ENCODE measurements at places on chromosomes 5 and 9.

DNA sequence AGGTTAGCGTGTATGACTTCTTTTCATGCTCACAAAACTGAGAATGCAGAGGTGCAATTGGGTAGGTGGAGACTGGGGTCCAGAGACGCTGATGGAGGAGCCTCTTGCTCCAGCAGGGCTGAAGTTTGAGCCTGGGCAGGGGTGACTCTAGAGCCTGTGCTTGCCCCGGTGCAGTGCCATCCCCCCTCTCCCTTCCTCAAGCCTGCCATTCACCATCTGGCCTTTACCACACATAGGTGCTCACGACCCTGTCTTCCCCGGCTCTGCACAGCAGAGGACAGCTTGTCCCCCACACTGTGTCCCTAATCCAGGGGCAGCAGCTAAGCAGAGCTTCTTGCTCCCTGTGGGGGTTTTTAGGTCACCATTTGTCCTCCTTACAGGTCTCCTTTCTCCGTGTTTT lies 86.5 kb downstream of the DAP start:
- DNase-seq, result no peak

DNA sequence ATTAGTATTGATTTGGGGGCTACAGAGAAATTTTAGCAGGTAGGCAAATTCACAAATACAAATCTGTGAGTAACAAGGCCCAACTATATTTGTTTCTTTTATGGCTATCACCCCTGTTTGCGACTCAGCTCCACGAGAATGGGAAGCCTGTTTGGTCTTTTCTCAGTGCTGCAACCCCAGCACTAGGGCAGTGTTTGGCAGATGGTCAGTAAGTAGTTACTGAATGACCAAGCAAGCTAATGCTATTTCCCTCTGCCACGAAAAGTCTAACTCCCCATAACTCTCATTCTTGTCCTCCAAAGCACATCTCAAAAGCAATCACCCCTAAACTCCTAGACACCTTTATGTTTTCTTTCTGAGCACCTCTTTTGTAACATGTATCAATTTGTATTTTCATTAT lies 245.6 kb downstream of the DNAH5 start:
- no peak for DNase-seq

DNA sequence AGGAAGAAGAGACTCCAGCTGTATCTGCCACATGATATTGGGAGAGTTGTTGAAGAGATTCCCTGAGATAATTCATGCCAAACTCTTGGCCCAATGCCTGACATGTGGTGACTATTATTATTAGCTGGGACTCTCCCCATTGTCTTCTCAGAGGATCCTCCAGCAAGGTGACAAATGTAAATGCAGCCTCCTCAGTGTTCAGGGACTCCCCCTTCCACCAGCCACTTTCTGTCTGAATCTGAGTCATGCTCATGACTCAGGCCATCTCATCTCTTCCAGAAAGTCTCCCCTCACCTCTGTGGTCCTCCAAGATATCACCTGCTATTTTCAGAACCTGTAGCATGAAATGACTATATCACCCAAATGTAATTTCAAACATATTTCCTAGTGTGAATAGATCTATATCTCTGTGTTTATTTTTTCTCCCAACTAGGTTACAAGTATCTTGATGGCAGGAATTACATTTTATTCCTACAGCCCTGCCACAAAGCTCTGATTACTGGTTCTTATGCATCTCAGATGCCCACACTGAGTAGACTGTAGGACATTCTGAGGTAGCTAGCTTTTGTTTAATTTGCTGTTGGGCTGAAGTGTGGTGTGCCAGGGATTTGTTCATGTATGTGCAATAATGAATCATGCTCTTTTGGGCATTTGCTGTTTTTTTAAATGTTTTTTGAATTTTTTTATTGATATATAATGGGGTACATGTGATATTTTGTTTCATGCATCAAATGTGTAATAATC lies 126.6 kb upstream of the IL12B start:
- no peak for DNase-seq

- DNase-seq, result peak; percentile 79
Measured at GRCh38 chr9:4297151-4297785, 2.6 kb downstream of the GLIS3 start.

- no peak for DNase-seq
Measured at GRCh38 chr5:175714479-175715085, 56.7 kb downstream of the HRH2 start.

DNA sequence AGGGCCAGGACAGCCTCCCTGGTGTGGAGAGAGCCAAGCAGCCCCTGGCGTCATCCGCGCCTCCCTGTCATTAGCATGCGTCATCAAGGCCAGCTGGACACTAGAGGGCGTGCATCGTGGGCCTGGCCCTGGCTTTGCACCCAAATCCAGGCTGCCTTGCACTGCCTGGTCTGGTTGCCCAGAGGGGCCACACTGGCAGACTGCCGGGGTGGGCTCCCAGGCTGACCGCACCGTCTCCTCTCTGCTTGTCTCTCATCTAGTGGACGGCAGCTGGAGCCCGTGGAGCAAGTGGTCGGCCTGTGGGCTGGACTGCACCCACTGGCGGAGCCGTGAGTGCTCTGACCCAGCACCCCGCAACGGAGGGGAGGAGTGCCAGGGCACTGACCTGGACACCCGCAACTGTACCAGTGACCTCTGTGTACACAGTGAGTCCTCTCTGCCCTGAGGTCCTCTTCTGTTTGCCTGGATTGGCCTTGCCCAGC lies 29.0 kb downstream of the HK3 start:
- DNase-seq, result peak; percentile 8

GRCh38 chr5:110846398-110847001 lies 107.7 kb downstream of the SLC25A46 start:
- no peak for DNase-seq

GRCh38 chr5:107574287-107574686 lies 96.5 kb downstream of the EFNA5 start:
- no peak for DNase-seq

- DNase-seq, result peak; percentile 52
Measured at GRCh38 chr5:127757576-127757975, 54.4 kb downstream of the CCDC192 start.

DNA sequence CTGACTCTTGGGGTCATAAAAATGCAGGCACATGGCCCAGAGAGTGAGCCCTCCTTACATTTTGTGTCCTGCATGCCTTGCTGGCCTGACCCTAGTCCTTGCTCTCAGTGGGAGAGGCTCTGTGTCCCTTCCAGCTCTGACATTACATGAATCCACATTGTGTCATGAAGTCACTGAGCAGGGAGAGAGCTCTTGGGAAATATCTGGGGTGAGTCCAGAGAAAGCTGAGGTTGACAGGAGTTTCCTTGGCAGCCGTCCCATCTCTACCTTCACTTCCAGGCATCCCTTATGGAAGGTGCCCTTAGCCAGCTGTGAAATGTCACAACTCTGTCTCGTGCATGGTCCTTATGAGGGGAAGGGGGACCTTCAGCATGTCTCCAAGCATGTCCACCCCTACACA lies 41.0 kb downstream of the FAT2 start:
- DNase-seq, result no peak

- no peak for DNase-seq
Measured at GRCh38 chr5:31614151-31615020, 24.5 kb upstream of the PDZD2 start.

DNA sequence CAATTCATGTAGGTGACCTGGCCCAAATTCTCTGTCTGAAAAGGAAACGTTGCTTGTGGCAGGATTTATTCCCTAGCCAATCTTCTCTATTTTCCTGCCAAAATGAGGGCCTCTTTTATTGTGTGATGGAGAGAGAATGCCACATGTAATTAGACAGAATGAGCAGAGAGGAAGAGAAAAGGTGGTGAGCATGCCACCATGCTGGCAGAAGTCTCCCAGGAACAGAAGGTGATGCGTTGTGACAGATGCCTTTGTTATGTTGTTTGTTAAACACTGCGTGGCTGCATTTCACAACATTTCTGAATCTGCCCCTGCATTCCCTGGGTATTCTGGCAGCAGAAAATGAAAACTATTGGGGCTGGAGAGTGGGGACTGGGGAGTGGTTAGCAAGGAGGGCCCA lies 577.6 kb downstream of the TLR4 start:
- no peak for DNase-seq

GRCh38 chr5:39555788-39556187 lies 131.0 kb upstream of the DAB2 start:
- DNase-seq, result no peak

DNA sequence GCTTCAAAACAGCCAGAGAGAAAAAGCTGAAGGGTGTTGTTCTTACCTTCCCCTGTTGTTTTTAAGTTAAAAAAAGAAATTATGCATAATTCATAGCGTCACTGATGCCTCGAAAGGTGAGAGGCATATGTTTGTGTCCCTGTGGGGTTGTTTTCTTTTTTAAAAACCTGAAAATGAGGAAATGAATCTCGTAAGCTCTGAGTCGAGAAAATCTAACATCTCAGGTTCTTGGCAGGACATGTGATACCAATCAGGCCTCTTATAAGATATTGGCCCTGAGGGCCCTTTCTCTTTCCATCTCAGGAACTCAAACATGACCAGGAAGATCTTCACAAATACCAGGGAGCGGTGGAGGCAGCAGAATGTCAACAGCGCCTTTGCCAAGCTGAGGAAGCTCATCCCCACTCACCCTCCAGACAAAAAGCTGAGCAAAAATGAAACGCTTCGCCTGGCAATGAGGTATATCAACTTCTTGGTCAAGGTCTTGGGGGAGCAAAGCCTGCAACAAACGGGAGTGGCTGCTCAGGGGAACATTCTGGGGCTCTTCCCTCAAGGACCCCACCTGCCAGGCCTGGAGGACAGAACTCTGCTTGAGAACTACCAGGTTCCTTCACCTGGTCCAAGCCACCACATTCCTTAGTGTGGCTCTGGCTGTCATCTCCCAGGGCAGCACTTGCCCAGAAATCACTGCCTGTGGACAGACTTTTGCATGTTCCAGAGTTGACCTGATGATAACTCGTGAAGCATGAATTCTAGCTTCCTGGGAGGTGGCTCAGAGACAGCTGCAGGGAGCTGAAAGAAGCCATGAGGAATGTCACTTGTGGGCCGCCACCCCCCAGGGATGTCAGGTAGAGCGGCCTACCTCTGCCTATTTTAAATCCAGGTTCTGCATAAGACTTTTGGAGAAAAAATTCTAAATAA lies at the start of gene TAL2:
Gene TAL2 (plus strand): TSS at position 274 of the 921 bp plus-strand sequence. CDS start 40 bp downstream, at position 314.
- no peak for DNase-seq

DNA sequence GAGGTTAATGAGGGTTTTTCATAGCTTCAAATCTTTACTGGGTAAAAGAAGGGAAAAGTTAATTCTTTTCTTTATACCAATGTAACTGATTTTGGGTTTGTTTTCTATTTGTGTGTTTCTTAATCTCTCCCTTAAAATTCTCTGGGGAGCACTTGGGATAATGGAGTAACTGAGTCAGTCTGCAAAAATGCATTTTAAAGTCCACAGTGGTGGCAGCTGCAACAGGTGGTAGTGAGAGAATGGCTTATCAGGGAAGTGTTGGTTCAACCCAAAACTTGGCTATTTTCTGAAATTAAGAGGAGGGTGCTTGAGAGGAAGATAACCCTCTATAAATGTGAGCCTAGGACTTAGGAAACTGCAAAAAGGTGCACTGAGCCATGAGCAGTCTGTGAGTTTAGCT lies 39.9 kb upstream of the ASTN2 start:
- DNase-seq, result no peak

- DNase-seq, result no peak
Measured at GRCh38 chr5:175854231-175855040, 16.9 kb upstream of the CPLX2 start.

- no peak for DNase-seq
Measured at GRCh38 chr5:168244838-168245559, 46.4 kb upstream of the WWC1 start.

GRCh38 chr9:131349881-131350563 lies 43.9 kb upstream of the PRRC2B start:
- DNase-seq, result peak; percentile 71

GRCh38 chr9:82891321-82891720 lies 171.6 kb downstream of the RASEF start:
- DNase-seq, result no peak

- DNase-seq, result no peak
Measured at GRCh38 chr9:17631396-17631795, 52.5 kb downstream of the SH3GL2 start.

GRCh38 chr5:145942201-145942600 lies 5.8 kb downstream of the SH3RF2 start:
- DNase-seq, result no peak

- DNase-seq, result no peak
Measured at GRCh38 chr5:154435226-154435625, 10.6 kb upstream of the SAP30L start.

DNA sequence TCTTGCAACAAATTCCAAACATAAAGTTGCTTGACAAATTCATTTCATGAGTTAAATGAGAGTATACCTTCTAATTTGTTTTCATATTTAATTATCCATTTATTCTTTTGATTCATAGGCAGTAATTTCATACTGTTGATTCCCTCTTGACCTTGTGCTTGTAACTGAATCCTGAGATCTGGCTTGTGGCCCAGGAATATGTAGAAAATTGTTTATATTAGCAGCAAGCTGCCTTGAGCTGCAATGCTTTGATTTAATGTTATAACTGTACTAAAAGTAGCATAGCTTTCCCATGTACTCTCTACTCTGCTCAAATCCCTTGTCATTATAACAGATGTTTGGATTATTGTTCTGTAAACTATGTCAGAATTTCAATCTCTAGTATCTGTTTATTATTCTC lies 780.7 kb downstream of the NR2F1-AS1 start:
- no peak for DNase-seq

GRCh38 chr5:180161420-180162303 lies 47.3 kb downstream of the RASGEF1C start:
- no peak for DNase-seq

DNA sequence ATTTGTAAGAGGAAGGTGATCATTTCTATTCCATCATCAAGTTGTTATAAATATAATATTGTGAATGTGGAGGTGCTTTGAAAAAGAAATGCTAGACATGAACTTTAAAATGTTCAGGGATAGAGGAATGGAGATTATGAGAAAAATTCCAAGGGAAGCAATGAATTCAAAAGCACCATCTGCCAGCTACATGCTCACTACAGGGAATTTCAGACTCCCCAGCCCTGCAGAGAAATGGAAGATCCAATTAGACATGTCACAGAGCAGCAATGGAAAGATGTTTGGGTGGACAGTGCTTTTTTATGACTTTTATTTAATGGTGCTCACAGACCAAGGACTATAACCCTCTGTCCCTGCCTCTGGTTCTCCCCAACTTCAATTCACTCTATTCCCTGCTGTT lies 209.7 kb downstream of the ESM1 start:
- no peak for DNase-seq

DNA sequence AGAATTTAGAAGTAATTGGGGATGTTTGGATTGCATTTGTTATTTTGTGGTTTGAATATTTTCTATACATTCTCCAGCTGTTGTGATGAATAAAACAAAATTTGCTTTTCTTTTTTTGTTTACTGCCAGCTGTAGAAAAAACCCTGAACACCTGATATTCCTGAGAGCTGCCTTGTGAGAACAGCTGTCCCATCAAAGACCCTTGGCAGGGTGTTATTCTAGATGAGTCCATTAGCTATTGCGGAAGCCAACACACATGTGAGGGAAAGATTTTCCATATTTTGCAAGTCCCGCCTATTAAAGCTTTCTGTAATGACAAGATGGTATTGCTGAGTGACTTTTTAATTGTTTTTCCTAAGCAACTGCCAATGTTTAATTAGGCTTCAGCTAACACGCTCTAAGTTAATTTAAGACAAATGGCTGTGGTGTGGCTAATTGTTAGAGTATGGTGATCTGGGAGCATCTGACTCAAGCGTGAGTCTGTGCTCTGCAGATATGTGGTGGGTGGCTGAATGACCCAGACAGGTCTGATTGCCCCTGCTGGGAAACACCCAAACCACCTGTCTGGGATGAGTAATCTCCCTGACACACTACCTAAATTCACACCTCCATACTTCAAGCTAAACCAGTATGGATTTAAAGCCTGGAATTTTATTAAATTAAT lies 86.5 kb upstream of the PRLR start:
- DNase-seq, result no peak

GRCh38 chr9:115877852-115878438 lies 275.6 kb upstream of the PAPPA start:
- DNase-seq, result no peak

Data from LoVo (cell line).